ENCODE measurements at places on chromosomes 4 and X.
A peak's percentile ranks its signal among the peaks of the same experiment; 100 is the strongest.

- DNase-seq, result no peak
These were observed at the start of gene UGT2B11 for GRCh38 chr4:69214716-69215115. Gene UGT2B11 (minus strand): TSS chr4:69214748. CDS start chr4:69214722, 26 bp downstream.

- no peak for DNase-seq
These were observed at the start of gene SOWAHD for GRCh38 chrX:119757979-119758730. Gene SOWAHD (plus strand): TSS chrX:119758588. CDS start chrX:119758668, 80 bp downstream.

GRCh38 chr4:122968227-122968812 lies 45.9 kb upstream of the NUDT6 start:
- no peak for DNase-seq

DNA sequence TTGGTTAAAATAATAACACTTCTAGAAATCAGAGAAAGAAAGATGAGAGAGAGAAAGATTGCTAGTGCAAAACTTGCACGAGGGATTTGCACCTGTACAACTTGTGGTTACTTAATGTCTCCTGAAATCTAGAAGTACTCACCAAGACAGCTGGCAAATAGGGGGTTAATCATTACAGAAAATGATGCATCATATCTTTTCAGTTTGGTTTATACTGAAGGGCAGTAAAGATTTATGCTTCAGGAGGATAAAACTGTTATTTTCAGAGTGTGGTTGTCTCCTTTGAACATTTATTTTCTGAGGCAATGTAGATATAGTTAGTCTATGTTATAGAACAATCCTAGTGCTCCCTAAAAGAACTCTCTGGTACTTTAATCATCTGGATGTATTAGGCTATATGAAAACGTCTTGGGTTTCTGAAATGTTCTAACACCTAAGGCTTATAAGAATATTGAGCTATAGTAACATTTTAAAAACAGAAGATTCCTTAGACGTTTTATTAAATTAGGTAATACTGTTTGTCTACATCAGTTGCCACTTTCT lies 13.3 kb downstream of the ATOH1 start:
- no peak for DNase-seq

- peak; percentile 61 for DNase-seq
These were observed 27.1 kb upstream of the SLC9B1 start for GRCh38 chr4:103046416-103047290.

DNA sequence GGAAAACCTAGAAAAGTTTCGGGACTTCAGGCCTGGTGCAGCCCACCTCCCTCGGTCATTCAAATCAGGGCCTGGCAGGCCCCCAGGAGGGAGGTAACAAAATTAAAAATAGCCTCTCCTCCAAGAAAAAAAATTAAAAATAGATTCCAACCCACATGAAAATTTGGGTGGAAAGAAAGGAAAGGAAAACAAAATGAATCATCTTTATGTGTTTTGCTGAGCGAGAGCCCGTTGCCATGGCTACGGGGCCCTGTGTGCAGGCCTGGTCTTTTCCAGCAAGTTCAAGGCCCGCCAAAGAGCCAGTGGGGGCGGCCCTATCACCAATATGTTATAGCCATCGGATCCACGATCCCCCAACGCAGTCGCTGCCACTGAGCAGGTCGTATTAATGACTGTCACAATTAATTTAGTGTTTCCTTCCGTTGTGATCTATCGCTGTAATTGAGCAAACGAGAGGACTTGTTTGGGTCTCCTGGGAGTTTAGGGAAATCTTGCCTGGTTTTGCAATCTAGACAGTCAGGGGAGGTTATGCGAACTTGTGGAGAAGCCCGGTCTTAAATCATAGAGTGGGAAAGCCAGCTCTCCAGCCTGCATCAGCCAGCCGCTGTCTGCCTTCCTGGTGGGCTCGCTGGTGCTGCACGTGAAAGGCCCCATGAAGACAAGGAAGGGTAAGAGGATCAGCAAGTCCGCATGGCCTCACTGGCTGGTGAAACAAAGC lies 452.4 kb downstream of the BCOR start:
- peak; percentile 19 for DNase-seq

GRCh38 chrX:139831675-139832456 lies 101.0 kb downstream of the ATP11C start:
- peak; percentile 67 for DNase-seq

- no peak for DNase-seq
These were observed 19.3 kb downstream of the PPP2R2C start for GRCh38 chr4:6452897-6453687.

DNA sequence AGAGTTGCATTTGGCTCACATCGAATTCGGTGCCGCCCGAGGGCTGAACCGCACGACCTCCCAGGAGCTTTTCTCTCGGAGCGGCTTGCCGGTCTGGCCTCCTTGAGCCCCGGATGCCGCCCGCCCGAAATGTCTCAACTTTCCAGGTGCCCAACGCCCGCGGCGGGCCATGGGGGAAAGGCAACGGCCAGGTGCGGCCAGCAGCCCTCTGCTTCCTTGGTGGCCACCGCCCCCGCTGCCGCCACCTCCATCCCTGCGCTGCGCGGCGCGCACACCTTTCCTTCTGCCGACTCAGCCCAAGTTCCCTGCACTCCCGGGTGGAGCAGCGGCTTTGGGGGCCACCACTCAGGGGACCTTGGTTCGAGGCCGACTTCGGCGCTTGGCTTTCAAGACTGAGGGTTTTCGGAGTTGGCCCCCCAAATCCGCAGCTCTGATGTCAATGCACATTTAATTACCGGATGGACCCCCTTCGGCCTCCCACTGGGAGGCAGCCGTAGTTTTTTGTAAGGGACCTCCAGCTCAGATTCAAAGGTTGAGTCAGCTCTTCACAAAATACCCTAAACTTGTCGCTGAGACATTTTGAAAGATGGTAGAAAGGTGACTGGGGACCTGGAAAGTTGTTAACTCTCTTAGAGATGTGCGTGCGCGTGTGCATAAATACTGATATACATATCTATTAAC lies 1.1 kb downstream of the AFF2 start:
- no peak for DNase-seq

DNA sequence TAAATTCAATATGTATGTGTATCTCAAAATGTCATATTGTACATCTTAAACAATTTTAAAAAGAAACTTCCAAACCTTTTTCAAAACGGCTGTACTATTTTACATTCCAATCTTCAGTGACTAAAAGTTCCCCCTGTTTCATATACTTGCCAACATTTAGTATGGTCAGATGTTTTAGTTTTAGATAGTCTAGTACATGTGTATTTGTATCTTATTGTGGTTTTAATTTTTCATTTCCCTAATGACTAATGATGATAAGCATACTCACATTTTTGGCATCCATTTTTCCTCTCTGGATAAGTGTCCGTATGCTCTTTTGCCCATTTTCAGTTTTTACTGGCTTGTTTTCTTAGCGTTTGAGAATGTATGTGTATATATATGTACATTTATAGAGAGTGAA lies 212.2 kb upstream of the MAGEB18 start:
- no peak for DNase-seq

DNA sequence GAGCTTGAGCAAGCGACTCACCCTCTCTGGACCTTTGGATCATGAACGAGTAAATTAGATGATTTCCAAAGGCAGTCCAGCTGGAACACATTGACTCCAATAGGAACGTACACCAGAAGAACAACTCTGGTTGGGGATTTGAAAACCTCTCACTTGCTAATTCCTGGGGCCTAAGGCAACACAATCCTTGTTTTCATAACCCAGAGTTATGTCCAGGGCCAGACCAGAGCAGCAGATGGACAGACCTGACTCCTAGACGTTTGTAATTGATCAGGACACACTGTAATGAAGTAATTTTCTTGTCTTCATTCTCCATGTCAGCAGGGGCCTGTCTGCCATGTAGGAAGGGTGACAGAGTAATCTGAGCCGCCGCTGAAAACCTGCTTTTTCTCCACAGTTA lies 283.9 kb downstream of the IDS start:
- no peak for DNase-seq

DNA sequence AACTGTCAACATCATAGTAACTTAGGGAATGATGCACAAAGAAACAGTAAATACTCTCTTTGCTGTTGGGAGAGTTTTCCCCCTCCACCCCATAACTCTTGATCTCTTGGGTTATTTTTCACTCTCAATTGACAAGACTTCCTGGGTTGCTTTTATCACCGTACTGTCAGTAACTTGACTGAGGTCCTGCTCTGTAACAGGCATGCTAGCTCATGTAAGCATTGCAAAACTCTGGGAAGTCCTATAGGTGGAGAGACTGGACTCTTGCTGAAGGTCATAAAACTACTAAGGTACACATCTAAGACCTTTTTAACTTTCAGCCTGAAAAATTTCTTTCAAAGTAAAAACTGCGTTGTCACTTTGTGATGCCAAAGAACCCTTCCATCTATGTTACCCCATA lies 10.9 kb downstream of the SHROOM3 start:
- DNase-seq, result no peak

DNA sequence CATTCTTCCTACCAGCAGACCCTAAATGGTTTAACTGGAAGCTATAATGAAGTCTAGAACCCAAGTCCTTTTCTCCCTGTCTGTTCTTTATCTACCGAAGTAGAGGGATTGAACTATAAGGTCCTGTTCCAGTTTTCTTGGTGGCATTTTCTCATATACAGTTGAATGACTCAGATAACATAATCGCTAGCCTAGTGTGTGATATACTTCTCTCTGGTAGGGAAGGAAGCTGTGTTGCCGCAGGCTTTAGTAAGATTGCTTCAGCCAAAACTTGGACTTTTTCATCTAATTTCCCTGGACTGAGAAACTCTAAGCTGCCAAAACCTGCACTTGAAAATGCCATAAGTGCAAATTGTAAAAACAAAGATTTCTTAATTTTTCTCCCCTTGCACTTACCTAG lies 123.4 kb downstream of the NWD2 start:
- DNase-seq, result no peak

DNA sequence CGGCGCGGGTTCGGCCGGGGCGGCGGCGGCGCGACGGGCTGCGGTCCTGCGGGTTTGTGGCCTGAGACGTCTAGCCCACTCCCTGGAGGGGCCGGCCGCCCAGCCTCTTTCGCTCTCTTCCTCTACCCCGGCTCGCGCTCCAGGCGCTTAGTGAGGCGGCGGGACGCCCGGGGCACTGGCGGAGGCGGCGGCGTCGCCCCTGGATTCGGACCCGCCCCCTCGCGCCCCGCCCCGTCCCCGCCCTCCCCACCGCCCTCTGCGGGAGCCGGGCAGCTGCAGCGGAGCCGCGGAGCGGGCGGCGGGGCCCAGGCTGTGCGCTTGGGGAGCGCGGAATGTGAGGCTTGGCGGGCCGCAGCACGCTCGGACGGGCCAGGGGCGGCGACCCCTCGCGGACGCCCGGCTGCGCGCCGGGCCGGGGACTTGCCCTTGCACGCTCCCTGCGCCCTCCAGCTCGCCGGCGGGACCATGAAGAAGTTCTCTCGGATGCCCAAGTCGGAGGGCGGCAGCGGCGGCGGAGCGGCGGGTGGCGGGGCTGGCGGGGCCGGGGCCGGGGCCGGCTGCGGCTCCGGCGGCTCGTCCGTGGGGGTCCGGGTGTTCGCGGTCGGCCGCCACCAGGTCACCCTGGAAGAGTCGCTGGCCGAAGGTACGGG lies at the start of gene BMP2K:
Gene BMP2K, plus strand, starts transcription at position 272 of the 650 bp plus-strand sequence. Its CDS starts 194 bp downstream, at position 466.
- no peak for DNase-seq

GRCh38 chr4:65917486-65917885 lies 247.2 kb upstream of the EPHA5 start:
- no peak for DNase-seq

DNA sequence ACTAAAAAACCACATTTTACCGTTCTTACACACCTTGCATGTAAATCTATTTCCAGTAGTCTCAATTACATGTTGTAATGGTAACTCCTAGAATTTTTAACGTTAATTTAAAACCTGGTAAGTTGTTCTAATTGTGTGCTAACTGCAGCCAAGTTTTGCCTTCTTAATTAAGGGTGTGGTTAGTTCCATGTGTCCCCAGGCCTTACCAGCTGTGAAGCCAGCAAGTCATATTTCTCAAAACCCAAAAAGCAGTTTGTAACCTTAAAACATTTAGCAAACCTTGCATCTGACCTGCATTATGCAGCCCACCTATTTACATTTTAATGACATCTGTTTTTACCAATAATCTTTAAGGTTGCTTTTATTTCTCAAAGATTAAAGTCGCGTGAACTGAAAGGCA lies 18.4 kb upstream of the FAM47E start:
- DNase-seq, result no peak

DNA sequence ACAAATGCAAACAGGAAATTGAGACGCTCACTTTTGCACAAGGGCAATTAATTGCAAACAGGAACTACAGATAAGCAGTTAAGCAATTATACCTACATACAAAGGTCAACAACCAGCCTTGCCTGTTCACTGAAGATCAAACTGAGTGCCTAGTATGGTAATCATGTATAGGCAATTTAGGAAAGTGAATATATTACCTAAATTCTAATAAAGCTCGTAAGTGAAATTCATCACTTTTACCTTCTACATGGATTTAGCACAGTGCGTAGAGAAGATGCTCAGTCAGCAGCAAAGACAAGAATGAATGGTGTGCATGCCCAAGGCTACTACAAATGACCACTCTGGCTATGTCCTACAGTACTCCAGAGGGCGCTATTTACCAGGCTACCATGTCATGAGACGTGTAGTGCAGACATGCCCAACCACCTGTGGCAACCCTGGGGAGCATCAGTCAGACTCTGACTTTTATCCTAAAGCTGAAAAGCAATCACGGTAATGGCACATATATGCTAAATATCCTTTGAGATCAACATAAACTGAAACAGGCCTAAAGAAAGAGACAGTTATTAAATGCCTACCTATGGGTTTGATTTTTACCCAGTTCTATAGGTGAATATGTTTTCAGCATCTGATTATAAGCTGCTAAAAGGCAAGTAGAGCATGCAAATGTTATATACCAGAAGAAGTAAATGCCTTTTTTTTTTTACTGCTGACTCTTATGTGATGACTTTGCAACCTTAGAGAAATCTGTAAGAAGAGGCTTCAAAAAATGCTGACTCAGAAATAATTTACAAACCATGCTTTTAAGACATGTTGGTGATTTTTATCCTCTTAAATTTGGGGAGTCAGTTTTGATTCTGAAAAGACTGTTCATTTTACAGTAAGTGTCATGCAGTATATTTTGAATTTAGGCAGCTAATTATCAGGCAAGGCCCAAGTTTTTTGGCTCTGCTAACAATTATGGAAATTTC lies 178.0 kb downstream of the PPP3CA start:
- DNase-seq, result peak; percentile 75

DNA sequence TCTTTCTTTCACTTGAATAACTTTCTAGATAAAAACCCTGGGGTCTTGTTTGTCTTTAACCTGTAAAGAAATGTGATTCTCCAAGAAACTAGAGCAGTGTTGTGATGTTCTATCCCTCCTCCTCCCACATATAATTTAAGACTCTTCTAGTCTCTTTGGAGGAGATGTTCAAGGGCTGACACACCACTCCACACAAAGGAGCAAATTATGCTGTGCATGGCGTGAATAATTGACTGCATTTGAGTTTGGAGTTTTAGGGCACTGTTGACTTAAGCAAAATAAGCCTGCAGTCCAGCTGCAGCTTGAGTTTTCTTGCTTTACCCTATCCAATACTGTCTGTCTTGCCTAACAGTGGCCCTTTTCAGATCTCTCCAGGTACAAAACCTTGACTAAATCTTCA lies 119.7 kb downstream of the CHRDL1 start:
- DNase-seq, result no peak

- no peak for DNase-seq
These were observed 22.9 kb upstream of the CASK start for GRCh38 chrX:41946235-41946634.

GRCh38 chr4:136573460-136573859 lies 958.8 kb downstream of the PCDH18 start:
- no peak for DNase-seq

All from renal cortical epithelial cell (primary cell).